Cardiac septum (tissue), 1 donor: ENCODE measurements at places on chromosomes 12 and 14. TPM values are rescaled to one million over a fixed set of nuclear protein-coding genes. Genes with fewer than 3 reads are reported as not detected.

The NRIP2 gene
- total RNA-seq: 2.9 TPM

The GALNT6 gene
- total RNA-seq: 0.65 TPM

The TDRD9 gene
- total RNA-seq: 3.3 TPM

The APAF1 gene
- 5.1 TPM for total RNA-seq

The TAS2R7 gene
- not detected for total RNA-seq

The VPS33A gene
- 9.2 TPM for total RNA-seq

The YAF2 gene
- total RNA-seq: 84.8 TPM

The NUAK1 gene
- total RNA-seq: 66.8 TPM

The KRT83 gene
- total RNA-seq: not detected

The FRMD6 gene
- total RNA-seq: 9.1 TPM

DNA sequence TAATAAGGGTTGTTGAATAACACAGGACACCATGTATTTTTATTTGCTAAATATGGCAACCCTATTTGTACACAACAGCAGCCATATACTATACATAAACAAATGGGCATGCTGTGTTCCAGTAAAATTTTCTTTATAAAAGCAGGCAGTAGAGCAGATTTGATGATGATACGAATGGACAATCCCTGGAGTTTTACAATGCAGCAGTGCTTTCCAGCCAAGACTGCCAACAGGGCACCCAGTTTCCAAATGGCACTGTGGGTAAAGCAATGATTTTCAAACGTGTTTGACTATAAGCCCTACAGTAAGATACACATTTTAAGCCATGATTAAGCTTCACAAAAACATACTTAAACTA is 282.7 kb downstream of the NUAK1 start:
- no peak for DNase-seq

DNA sequence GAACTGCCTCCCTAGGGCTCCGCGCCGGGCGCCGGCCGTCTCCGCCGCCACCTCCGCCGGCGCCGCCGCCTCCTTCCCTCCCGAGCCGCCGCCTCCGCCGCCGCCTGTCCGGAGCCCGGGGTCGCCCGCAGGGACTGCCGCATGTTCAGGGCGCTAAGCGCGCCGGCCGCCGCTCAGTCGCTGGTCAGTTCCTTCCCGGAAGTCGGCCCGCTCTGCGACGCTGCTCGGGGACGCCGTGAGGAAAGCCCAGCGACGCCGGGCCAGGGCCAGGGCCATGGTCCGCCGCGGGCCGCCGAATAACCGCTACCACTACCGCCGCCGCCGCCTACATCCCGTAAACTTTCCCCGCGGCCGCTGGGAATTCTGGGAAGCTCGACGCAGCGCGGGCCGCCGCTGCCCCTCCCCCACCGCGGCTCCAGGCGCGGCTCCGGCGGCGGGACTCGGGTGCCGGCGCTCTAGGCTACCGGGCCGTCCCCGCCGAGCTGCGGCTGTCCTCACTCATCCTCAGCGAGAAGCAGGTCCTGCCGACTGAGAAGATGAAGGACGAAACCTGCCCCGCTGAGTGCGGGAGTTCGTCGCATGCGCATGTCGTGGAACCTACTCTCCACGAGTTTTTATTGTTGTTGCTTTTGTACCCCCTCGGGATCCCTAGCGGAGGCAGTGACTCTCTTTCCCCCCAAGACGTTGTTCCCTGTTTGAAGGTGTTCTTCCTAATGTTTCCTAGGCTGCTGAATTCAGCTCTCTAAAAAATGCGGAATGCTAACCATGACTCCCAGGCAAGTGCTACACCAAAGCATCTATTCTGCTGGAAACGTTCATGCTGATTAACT is at the start of gene SAV1:
SAV1 (minus strand) TSS at position 311 of the 830 bp plus-strand sequence. CDS start 339 bp downstream, outside the sequence.
- peak; percentile 92 for DNase-seq

DNA sequence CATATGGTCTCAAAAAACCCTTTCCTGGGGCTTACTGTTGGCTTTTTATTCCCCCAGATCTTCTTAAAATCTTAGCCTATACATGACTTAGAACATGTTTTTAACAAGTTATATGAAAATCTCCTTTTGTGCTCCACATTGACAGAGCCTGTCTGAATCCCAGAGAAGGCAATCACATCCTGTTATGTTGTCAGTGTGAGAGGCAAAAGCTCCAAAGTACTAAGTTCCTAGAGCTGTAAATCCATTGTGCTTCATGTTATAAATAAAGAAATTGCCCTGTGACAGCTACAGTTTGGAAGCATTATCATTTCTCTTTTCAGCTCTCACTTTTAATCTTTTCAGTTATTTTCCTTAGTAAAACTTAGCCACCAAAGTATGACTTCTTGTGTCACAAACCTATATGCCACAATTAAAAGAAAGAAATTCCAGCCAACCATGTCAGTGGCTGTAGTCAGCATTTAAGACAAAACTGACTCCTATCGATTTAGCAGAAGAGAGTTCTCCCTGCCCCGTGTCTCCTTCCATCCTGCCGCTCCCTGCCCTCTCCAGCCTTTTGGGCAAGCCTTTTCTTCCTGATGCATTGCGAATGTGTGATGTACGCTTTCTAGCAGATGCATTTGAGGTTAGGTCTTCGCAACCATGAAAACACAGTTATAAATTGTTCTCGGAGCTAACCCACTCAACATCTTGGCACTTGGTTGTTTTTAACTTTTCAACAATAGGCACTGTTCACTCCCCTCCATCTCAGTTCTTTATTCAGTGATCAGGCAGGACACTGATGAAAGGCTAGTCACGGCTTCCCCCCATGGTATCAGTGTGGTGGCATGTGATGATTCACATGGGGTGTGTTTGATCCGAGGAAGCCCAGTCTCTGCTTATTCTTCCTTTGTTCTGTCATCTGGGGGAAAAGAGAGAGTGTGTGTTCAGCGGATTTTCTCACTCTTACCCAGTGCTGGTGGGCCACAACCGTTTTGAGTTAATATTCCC is 143.5 kb downstream of the SSPN start:
- DNase-seq: no peak

GRCh38 chr12:100186071-100186470 is 14.5 kb upstream of the ACTR6 start:
- no peak for DNase-seq

GRCh38 chr12:57055824-57056223 is 5.9 kb upstream of the MYO1A start:
- DNase-seq: no peak

GRCh38 chr12:84464616-84465015 is 448.0 kb downstream of the SLC6A15 start:
- no peak for DNase-seq

DNA sequence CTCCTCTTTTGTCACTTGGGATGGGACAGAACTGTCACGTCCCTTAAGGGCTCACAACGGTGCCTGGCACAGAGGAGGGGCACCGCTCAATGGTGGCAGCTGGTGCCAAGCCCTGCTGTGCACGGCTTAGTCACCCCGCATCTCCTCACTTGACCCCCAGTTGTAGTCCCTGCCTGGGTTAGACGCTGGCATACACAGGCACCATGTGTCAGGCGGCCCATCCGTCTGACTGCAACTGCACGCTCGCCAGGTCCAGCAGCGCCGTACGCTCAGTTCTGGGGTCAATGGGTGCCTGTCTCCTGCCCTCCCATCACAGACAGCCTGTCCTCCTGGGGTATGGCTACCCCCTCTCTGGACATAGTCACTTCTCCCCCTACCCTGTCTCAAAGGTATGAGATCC is 1.6 kb upstream of the PACS2 start:
- DNase-seq: no peak

DNA sequence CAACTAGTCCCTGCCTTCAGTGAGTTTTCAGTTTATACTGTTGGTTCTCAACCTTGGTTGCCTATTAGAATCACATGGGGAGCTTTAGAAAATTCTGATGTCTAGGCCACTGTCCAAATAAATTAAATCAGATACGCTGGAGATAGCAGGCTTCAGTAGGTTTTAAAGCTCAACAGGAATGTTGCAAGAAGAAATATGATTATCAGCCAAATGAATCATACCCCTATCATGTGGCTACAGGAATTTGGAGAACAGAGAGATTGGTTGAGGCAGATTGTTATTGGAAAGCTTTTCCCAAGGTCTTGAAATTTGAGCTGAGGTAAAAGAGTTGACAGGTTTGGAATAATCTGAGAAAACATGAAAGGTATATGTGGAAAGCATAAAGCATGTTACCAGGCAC is 125.3 kb downstream of the WIF1 start:
- no peak for DNase-seq

DNA sequence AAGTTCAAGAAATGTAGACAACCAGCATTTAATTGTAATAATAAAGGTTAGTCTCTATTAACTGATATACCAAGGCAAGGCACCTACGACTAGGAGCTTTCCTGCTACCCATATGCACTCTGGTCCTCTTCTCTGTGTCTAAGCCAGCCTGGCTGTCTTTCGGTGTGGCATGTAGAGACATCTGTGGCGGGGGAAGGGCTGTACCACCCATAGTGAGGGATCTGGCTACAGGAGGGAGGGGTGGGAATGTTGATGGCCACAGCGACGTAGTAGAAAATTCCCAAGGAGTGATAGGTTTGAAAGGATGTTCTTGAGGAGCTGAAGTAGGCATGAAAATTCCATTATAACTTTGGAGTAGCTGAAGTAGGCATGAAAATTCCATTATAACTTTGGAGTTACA is 344.2 kb downstream of the ATP23 start:
- DNase-seq: no peak

DNA sequence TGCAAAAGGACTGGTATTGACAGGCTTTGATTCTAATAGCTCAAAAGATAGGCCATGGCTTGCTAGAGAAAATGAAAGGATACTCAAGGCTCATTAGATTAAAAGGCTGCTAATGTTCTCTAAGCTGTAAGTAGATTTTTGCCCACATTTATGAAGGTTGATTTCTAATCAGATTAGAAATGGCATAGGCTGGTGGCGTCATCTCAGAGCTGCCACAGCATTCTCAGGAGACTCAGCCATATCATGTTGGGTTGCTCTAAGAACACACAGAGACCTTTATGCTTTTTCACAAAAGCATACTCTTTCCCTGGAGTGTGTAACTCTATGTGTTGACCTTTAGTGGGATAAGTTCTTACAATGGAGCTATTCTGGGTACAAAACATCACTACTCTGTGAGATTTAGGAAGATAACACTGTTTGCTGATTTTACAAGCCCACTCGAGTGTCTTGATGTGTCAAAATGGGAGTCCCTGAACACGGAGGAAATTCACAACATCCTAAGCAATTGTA is 576.0 kb downstream of the NRXN3 start:
- DNase-seq: no peak

DNA sequence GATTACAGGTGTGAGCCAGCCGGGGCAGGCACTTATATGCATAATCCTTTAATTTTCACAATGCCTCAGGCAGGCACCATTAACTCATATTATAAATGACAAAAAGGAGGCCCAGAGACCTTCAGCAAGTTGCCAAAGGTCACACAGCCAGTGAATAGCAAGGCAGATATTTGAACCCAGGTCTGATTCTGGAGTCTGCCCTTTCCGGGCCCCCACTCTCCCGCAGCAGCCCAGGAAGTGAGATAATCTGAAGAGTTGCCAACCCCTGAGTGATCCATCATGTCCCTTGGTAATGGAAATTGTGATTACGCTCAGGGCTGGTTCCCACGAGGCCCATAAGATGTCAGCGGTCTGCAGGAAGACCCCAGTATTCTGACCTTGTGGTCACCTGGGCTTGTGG is 95.3 kb upstream of the MED13L start:
- DNase-seq: no peak

DNA sequence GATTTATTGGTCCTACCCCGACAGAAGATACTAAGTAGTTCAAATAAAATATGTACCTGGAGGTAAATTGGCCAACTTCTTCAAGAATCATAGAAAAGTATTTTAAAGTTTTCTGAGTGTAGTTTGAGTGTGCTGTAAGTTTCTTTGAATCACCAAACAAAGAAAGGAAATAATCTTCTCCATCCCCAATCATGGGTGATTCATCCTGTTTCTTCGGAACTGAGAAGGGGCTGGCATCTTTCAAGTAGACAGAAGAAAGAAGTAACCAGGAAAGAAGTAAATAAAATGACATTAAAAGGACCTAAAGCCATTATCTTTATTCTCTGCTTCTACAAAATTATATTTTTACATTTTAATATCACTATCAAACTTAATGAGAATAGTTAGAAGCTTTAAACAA is 6.8 kb downstream of the LMNTD1 start:
- DNase-seq: no peak
